ENCODE measurements at places on chromosomes 1 and 21.

GRCh38 chr21:38244885-38245869 lies 11.6 kb upstream of the KCNJ15 start:
- DNase-seq, result peak; percentile 60

DNA sequence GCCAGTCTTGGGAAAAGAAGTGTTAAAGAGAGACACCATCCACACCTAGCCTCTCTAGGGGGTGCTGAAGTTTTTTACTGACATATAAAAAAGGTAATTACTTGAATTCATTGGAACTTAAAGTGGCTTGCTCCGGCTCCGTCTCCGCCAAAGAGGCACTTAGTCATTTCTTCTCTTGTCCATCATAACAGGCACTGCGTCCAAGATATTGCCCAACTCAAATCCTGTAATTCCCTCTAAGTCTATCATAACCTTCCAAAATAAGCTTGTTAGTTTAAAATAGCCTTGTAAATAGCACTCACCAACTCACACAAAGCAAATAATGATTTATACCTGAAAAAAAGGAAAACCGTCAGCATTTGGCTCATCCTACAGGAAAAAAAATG lies 160.5 kb downstream of the ZBTB18 start:
- no peak for DNase-seq

DNA sequence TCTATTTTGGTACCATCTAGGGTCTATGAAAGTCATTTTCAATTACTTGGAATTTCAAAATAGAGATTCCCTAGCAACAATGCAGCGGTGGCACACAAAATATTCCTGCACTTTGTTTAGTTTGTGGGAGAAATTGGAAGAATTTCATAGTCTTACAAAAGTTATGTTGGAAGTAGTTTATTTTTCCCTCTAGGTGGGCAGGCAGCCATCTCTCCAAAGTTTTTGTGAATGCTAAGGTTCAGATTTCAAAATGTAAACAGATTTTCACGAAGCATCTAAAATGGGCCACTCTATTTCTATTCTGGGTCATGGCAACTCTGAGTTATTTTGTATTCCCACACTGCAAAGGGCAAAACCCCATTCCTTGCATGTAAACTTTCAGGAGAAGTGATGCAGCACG lies 8.0 kb downstream of the SMCP start:
- DNase-seq, result no peak

GRCh38 chr1:201535046-201535918 lies 3.6 kb upstream of the NAV1 start:
- no peak for DNase-seq

GRCh38 chr21:39373634-39374033 lies 24.7 kb upstream of the HMGN1 start:
- DNase-seq, result peak; percentile 22

GRCh38 chr1:53502641-53503432 lies 43.6 kb downstream of the DMRTB1 start:
- DNase-seq, result no peak

GRCh38 chr1:155305881-155306391 lies 2.7 kb upstream of the FDPS start:
- no peak for DNase-seq

DNA sequence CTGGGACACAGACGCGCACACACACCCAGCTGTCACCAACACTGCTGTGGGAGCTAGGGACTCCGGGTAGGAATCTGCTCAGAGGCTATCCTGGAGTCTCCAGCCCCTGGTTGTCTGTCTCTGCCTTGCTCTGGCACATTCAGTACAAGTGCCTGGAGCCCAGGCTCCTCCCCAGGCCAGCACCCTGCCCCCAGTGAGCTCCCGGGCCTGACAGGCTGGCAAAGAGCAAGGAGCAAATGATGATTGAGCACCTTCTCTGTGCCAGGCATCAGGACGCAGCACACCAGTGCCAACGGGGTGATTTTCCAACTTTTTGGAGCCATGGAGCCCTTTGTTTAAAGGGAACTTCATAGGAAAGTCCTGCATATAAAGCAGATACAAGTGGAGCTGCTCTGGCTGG lies 6.5 kb downstream of the CNTN2 start:
- no peak for DNase-seq

GRCh38 chr1:18836654-18837053 lies 22.8 kb downstream of the TAS1R2 start:
- no peak for DNase-seq

- no peak for DNase-seq
These were observed 1.4 kb upstream of the CSF3R start for GRCh38 chr1:36484099-36484498.

DNA sequence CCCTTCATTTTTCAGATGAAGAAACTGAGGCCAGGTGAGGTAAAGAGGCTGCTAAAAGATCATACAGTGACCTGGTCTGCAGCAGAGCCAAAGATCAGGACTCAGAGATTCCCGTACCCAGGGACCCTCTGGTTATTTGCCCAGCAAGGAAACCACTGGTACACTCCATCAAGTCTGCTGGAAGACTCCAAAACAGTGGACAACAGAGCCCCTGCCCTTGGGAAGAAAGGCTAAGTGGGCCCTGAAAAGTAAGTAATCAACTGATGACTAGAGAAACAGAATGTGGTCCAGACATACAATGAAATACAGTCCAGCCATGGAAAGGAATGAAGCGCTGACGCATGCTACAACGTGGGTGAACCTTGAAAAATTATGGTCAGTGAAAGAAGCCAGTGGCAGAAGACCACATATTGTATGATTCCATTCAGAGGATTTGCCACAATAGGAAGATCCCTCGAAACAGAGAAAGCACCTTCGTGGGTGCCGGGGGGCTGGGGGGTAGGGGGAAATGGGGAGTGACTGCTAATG lies 106.4 kb downstream of the ETS2 start:
- DNase-seq, result no peak

- no peak for DNase-seq
These were observed 595 bp downstream of the EXOC8 start for GRCh38 chr1:231337043-231337471.

DNA sequence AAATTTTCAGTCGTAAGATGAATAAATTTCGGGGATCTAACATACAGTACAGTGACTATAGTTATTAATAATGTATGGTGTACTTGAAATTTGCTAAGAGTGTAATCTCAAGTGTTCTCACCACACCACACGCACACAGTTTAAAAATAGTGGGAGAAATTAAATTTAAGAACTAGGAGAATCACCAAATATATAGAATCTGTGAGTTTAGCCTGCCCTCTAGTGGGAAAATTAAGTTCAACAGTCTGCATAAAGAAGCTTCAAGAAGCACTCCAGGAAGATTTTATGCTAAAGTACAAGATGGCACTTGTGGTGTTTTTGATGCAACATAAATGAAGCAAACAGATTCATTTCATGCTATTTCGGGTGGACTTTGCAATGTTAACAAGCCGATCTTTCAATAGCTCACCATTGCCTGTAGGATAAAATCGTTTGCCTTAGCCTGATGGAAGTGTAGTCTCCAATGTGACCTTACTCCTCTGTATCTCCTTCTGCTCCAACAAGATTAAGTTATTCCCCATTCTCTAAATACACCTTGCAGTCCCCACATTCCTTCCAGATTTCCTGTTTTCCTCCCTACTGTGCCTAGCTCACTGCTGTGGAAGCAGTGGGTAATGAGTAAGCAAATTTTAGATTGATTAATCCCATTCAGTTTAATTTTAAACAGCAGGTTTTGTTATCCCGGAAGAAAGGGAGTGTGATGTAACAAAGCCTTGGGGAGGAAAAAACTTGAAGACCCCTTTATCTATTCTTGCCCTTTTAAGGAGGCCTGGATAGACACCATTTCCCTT lies 8.7 kb upstream of the PIK3C2B start:
- no peak for DNase-seq

DNA sequence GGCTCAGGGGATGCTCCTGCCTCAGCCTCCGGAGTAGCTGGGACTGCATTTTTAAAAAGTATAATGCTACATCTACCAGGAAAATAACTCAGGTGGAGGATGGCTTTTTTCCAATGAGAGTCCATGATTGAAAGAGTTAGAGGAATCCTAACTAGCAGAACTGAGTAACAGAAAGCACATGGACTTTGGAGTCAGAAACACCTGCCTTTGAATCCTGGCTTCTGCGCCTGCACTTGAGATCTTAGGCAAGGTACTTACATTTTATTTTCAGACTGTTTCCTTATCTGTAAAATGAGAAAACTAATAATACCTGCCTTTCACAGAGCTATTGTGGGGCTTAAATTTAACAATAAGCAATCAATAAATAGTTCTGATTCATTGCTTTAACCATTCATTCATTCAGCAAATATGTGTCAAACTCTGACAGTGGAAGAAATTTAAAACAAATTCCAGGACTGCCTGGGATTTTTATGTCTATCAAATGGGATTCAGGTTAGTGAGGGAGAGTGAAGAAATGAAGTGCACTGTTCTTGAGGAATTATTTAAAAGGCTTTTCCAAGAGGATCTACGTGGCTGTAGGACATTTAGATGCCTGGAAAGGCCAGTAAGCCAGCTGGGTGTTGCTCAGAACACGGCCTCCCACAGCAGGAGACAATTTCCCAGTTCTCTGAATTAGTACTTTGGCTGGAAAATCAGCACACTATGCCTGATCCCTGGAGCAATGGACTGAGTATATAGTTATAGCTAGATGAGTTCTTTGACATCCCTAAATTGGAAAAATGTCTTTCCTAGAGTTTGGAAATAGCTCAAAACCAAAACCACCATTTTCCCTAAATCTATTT lies 12.8 kb upstream of the LBR start:
- DNase-seq, result no peak

GRCh38 chr1:172356620-172357019 lies 63.9 kb upstream of the C1orf105 start:
- DNase-seq, result no peak

DNA sequence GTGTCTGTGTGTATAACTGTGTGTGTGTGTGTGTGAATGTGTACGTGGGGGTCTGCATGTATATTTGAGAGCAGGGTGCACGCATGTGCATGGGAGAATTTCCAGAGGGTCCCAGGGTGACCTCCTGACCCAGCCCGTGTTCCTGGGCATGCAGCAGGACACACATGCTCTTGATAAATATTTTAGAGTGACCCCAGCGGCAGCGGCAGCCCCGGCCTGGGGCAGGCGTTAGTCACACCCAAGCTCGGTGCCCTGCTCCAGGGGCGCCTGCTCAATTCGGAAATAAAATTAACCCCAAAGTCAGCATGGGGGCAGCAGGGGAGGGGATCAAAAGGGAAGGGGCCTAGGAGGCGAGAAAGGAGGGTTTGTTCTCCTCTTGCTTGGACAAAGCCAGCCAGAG lies 107.5 kb downstream of the PAX7 start:
- no peak for DNase-seq

DNA sequence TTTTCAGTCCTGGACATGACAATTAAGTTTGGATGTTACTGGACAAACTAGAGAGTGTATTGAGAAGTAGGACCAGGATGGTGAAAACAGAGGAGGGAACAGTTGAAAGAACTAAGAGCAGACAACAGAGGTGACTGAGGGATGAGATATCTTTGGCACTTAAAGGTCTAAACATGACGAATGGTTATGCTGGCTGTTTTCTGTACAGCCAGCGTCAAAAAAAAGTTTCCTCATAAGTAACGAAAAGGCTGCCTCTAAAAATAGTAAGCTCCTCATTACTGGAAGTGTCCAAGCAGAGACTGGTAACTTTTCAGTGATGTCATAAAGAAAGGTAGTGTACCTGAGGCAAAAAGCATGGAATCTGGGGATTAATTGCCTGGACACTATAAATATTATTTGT lies 35.2 kb upstream of the AK4 start:
- no peak for DNase-seq

GRCh38 chr1:235397733-235398132 lies 30.5 kb downstream of the TBCE start:
- no peak for DNase-seq

GRCh38 chr1:20028726-20029125 lies 41.3 kb upstream of the PLA2G5 start:
- no peak for DNase-seq

- no peak for DNase-seq
These were observed 29.3 kb downstream of the NUP133 start for GRCh38 chr1:229478852-229479251.

GRCh38 chr21:15406791-15407190 lies 323.0 kb upstream of the USP25 start:
- no peak for DNase-seq

- DNase-seq, result no peak
These were observed 233.2 kb upstream of the NR5A2 start for GRCh38 chr1:199794105-199794863.

GRCh38 chr1:226658546-226659125 lies 80.4 kb downstream of the ITPKB start:
- no peak for DNase-seq

- no peak for DNase-seq
These were observed 177.1 kb downstream of the GABPA start for GRCh38 chr21:25911730-25912401.

DNA sequence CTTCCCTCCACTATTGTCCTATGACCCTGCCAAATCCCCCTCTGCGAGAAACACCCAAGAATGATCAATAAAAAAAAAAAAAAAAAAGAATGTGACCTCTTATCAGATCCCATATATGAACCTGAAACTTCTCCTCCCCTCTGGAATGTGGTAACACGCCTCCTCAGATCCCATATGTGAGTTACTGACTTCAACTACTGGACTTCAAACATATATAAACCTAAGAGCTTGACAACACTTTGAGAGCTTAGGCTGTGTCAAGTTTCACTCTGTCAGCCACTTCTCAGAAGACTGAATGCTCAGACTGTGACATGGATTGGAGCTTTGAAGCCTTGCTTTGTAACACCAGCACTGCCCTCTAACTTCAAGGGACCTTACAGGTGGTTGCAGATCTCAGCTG lies 148.4 kb downstream of the COP1 start:
- no peak for DNase-seq

GRCh38 chr1:72636631-72637030 lies 354.3 kb upstream of the NEGR1 start:
- DNase-seq, result no peak

GRCh38 chr1:202255343-202255742 lies 61.7 kb downstream of the LGR6 start:
- no peak for DNase-seq

DNA sequence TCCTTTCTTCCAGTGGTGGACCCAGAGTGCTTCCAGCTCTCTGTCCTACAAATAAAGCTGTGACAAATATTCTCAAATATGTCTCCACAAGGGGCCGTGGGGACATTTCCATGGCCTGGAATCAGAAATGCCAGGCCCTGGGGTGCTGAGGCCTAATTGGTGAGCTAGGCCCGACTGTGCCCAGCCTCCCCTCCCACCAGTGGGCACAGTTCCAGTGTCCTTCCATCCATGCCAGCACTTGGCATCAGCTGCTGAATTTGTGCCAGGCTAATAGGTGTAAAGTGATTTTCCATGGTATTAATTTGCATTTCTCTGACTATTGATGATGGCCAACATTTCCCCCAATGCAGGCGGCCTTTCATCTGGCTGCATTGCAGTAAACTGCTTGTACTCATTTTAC lies 48.5 kb upstream of the B3GALT5 start:
- DNase-seq, result no peak

- no peak for DNase-seq
These were observed 68.6 kb upstream of the MCOLN3 start for GRCh38 chr1:85116856-85117255.

Measured in activated CD4-positive, alpha-beta memory T cell treated with anti-CD3 and anti-CD28 coated beads, Interleukin-2, amount 10 ng/mL, durations not matched to agents 7 days and 5 days (primary cell).